ENCODE measurements at places on chromosomes 13 and 19. TPM values are rescaled to one million over a fixed set of nuclear protein-coding genes. Genes with fewer than 3 reads are reported as not detected.

DNA sequence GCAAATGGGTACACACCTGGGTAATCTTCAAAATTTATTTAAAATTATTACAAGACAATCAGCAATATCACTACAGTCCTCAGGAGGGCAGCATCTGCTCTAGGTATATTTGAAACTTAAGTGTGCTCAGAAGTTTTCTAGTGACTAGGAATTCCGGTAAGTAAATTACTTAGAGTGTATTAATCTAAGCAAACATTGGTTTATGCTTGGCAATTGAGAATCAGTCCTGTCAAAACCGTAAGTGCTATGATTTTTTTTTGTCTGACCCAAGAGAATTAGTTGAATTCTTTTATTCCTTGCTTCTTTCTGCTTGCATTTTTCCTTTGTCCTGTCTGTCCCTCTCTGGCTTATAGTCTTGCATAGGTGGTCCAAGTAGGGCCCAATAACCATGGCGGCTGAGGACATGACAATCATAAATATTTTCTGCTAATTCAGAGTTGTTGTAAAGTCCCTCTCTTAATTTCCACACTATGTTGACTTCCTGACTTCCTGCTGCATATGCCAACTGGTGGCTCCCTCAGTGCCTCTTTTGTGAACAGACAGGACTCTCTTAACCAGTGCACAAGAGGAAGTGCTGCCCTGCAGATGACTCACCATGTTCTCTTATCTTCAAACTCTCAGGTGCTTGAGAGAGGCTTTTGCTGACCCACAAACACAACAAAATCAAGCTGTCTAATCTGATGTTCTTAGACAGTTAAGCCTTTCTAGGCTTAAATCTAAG lies 82.2 kb downstream of the SLAIN1 start:
- peak; percentile 21 for DNase-seq
- H3K27me3 ChIP-seq, result peaks cover 5% of the 10 kb centered on the region
- H3K4me3 ChIP-seq, result no peak overlapping the region
- no peaks in the 10 kb centered on the region for H3K4me1 ChIP-seq
- H3K36me3 ChIP-seq, result no peaks in the 10 kb centered on the region

- H3K4me1 ChIP-seq, result peaks cover 8% of the 10 kb centered on the region
- no peaks in the 10 kb centered on the region for H3K36me3 ChIP-seq
- H3K27ac ChIP-seq, result no peak overlapping the region
- no peak overlapping the region for H3K4me3 ChIP-seq
Measured at GRCh38 chr13:100584896-100585295, 3.7 kb downstream of the GGACT start.

Gene CA11
- total RNA-seq, result 1.5 TPM

- H3K27ac ChIP-seq, result no peak overlapping the region
- DNase-seq, result no peak
- no peak overlapping the region for H3K4me3 ChIP-seq
- H3K4me1 ChIP-seq, result peaks cover 26% of the 10 kb centered on the region
- no peaks in the 10 kb centered on the region for H3K36me3 ChIP-seq
Measured at GRCh38 chr13:108855737-108856387, 226.5 kb downstream of the MYO16 start.

DNA sequence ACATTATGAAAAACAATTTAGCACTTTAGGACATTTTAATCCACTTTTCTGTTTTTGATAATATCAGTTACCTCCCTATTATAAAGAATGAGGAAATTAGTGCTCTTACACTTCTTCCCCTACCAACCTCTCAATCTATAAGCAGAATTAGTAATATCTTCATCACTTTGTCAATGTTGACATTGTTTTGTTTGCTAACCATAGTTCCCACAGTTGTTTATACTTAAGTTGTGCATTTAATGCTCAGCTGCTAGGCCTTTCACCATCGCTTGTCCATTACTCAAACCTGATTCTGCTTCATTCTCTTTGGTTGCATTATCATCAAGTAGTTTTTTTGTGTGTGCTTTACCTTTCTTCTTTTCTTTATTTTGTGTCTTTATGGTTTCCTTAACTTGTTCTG lies 132.1 kb downstream of the CDK8 start:
- H3K27me3 ChIP-seq, result no peaks in the 10 kb centered on the region
- no peak overlapping the region for H3K4me3 ChIP-seq
- no peak for DNase-seq

DNA sequence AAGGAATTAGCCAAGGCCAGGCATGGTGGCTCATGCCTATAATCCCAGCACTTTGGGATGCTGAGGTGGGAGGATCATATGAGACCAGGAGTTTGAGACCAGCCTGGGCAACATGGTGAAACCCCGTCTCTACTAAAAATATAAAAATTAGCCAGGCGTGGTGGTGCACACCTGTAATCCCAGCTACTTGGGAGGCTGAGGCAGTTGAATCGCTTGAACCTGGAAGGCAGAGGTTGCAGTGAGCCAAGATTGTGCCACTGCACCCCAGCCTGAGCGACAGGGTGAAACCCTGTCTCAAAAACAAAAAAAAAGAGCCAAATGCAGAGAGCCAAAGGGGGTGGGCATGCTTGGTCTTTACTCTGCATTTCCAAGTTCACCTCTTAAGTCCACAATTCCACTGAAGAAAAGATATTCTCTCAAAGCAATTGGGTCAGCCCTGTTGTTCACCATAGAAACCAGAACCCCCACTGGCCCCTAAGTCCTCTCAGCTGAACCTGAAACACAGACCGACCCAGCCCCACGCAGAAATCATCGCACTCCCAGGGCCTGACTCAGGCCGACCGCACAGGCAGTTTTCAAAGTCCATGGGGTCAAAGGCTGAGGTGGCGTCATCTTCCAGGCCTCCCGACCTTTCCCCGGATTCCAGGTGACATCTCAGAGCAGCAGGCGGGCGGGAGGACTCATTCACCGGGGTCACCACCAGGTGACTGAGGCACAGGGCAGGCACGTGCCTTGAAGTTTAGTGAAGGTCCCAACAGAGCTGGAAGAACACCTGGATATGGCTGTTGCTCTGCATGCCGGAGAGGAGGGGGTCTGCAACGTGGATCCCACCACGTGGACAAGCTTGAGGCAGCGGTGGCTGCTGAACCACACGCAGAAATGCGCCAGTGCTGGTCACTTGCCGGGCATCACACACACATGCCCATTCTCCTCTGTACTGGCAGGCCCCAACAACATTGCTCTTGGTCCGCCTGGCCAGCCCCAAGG lies 33.1 kb downstream of the SLC25A42 start:
- DNase-seq, result no peak
- no peak overlapping the region for H3K4me3 ChIP-seq
- H3K27me3 ChIP-seq, result no peaks in the 10 kb centered on the region
- H3K36me3 ChIP-seq, result no peaks in the 10 kb centered on the region
- no peaks in the 10 kb centered on the region for H3K4me1 ChIP-seq
- no peak overlapping the region for H3K27ac ChIP-seq
